AG04450 (cell line): ENCODE measurements at places on chromosomes 7 and 10.

- no peak for DNase-seq
Observed at GRCh38 chr10:100744987-100745881, at the start of gene PAX2. TSS of gene PAX2 (plus strand) at chr10:100745582. CDS start at chr10:100746261, 679 bp downstream.

DNA sequence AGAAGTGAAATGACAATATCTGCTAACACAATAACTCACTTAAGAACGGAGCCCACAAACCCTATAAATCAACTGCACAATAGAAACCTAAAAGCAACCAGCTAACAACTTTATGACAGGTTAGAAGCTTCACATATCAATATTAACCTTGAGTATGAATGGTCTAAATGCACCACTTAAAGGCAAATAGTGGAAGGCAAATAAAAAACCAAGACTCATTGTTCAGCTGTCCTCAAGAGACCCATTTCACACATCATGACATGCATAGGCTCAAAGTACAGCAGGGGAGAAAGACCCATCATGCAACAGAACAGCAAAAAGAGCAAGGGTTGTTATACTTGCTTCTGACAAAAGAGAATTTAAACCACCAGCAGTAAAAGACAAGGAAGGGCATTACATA lies 46.8 kb downstream of the CDC14C start:
- DNase-seq = no peak

- DNase-seq = no peak
Observed at GRCh38 chr10:95451150-95451549, 110.0 kb downstream of the SORBS1 start.

DNA sequence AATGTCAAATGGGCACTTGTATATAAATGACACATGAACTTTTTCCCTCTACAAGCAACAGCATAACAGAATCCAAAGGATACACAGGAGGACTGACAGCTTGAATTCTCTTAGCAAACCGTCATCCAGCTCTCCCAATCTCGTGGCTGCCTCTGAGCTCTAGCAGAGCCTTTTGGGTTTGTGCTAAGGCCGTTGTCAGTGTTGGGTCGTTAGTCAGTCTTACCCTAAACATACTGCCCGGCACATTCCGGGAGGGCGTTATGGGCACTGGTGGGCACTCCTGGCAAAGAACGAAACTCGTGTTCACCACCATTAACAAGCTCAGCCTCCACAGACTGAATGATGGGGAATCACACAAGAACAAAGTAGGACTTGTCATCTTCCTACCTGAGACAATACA lies 19.6 kb upstream of the ENO4 start:
- no peak for DNase-seq

DNA sequence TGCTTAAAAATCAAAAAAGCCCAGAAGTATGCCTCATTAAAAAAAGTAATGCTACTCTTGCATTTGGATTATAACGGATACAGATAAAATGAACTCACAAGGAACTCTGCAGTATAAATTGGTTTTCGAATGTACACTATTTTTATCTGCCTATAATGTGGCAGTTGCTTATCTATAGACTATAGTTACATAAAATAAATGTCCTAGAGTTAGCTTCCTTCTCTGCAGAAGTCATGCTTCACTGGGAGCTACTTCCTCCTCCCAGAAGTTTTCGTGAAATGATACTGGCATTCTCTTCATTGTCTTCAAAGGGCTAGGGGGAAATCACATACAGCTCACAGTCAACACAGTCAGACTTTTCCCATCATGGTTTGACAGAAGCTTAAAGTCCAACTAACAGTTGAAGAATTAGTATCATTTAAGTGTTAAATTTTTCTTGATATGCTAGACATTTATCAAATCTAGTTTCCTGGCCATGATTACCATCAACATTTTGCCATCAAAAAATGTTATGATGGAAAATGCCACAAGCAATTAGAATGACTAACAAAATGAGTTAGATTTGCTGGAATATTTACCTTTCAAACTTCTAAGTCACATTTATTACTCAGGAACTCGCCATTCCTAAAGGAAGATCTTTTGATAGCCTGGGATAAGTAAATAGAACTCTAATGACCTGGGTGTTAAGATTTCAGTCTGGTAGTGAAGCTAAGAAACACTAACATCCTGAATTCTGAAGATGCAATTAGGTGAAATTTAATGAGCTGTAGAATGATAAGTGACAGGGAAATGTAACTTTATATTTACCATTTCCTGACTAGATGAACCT lies 87.3 kb upstream of the TRIL start:
- DNase-seq = no peak

DNA sequence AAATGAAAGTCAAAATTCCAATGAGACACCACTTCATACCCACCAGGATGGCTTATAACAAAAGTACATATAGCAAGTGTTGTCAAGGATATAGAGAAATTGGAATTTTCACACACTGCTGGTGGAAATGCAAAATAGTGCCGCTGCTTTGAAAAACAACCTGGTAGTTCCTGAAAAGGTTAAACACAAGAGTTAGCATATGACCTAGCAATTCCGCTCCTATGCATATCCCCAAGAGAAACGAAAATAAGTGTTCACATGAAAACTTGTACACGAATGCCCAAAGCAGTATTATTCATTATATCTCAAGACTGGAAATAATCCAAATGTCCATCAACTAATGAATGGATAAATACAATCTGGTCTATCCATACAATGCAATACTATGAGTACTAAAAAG lies 14.8 kb downstream of the IDE start:
- no peak for DNase-seq

DNA sequence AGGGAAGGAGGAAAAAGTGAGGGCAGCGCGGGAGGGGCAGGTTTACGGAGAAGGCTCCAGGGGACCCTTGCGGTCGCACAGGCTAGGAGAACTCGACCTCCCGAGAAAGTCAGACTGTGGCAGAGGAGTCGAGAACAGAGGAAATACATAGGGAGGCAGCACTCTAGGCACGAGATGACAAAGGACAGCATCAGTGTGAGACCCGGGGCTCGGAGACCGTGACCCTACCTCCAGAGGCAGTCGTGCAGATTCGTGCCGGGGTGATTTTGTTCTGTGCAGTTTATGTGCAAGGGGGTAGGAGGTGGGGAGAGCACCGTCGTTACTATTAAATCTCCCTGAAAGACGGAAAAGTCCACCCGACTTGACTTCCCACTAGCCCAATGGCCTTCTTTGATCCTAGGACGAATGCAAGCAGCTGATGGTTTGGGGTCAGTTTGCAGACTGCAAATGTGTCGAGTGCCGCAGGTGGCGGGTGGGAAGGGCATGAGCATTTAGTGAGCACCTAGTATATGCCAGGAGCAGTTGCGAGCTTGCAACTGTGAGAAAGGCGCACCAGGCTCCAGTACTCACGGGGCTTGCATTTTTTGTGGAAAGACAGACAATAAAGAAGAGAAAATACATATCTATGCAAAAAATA lies 674 bp upstream of the OSBPL3 start:
- DNase-seq = no peak

DNA sequence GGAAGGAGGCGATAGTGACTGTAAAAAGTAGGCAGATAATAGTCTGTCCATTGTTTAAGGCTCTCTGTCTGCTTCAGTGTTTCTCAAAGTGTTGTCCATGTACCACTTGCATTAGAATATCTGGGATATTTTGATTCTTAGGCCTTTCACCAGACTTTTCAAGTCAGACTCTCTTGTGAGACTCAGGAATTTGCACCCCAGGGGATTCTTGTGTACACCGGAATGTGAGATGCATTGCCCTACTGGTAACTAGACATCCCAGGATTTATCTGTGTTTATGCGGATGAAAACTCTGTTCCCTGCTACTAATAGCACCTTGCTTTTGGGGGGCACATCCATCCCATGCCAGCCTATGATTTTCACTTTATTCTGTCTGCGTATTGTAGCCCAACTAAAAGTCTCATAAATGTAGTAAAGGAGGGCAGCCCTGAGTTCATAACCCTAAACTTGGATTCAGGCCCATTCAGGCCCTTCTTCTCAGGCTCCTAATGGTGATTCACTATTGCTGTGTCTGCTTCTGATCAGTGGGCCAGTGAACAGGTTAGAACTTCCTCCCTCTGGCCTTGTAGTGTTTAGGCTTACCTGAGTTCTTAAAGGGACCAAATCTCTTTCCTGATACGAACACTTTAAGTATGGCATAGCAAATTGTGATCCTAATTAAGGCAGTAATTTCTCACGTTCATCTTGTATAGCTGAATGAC lies 71.8 kb upstream of the RPA3 start:
- no peak for DNase-seq

DNA sequence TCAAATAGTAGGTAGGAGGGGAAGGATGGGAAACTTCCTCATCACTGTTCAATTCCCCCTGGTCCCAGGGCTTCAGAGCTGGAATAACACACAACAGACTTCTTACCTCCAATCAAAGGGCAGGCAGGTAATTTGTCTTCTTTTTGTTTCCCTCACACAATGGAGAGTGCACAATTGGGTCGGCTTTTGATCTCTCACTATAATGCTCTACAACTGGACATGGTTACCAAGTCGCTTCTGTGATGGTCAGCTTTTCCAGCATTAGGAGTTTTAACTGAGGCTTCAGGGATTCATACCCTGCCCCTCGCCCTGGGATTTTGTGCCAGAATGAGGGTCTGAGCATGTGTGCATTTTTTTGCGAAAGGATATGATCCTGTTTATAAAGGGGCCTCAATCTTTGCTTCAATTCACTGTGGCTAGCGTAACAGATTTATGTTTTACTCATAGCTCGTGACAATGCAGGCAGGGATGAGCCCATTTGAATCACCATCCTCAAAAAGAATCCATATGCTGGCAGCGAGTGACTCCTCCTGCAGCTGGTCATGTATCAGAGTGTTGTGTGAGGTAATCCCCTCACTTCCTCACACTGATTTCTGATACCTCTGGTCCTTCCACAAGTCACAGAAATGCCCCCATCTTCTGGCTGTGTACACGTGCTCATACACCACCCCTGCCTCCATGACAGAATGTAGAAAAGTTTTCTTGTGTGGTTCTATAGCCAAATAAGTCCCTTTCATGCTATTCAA lies 189.6 kb downstream of the CTTNBP2 start:
- DNase-seq = no peak

- DNase-seq = no peak
Observed at GRCh38 chr7:142272841-142273240, 15.0 kb upstream of the PRSS58 start.

DNA sequence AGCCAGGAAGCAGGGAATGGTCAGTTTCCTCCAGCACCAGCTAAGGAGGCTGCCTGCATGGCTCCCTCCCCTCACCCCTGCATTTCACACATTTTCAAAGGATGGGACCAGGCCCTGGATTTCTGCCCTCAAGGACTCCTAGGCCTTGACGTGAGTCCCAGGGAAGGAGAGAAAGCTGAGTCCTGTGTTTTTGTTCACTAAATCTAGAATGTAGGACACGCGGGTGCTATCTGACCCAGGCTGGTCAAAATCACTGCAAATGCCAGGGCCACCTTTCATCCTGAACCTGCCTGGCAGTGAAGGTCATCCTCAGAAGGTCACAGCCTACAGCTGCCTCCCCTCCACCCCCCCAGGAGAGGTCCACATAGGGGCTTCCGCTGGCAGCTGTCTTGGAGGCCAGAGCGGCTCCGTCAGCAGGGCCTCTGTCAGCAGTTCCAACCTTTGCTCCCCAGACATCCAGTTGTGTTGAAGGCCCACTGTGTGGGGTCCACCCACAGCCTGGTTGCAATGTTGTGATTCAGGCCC lies 18.0 kb downstream of the RHBDD2 start:
- DNase-seq = no peak

GRCh38 chr10:62025901-62026879 lies 124.7 kb downstream of the ARID5B start:
- DNase-seq = no peak

DNA sequence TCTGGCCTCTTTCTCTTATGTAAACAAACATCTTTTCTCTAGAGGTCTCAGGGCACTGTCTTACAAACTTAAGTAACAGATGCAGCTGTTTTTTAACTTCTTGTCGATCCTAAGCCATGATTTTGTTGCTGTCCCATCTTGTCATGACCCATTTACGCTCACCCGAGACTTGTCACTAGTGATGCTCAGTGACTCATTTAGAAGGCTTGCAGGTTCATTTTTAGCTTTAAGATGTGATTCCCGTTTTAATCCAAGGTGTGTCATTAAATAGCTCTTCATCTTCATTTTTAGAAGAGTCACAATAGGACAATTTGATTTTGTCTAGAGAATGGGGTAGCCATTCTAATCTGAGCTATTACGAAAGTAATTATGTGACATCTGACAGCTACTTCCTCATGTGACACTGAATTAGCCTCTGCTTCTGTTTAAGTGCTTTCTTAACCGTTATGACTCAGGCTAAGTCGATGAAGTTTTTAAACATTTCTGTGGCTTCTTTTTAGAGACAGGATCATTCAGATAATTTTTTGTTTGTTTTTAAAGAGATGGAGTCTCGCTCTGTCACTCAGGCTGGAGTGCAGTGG lies 42.7 kb downstream of the SPDYE5 start:
- DNase-seq = peak; percentile 29

DNA sequence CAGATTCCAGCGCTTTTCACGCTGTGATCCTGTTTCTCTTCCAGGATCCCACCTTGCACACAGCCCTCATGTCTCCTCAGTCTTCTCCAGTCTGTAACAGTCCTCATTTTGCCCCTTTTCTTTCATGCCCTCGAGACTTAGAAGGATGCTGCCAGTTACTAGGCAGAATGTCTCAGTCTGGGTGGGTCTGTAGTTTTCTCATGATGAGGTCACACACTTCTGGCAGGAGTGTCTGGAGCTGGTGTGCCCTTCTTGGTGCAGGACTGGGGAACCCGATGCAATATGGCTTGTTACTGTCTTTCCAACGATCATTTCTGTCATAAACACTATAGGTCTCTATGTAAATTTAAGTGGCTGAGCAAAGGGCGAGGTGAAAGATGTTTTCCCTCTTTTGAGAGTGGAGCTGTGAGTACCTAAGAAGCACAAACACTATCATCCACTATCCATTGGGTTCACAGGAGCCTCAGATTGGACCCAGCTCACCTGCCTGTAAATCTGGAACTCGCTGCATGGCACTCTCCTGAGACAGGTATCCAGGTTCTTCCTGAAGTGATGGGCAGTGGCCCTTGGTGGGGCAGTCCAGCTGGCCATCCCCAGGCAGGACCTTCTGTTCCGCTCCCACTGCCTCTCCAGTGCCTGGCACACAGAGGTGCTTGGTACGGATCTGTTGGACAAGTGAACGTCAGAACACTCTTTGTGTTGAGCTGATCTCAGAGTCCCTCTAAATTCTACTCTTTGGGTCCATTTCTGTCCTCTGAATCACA lies 64.3 kb upstream of the ZNF32 start:
- no peak for DNase-seq

- no peak for DNase-seq
Observed at GRCh38 chr7:32559480-32559879, 64.2 kb downstream of the AVL9 start.

GRCh38 chr10:11197266-11197712 lies 179.6 kb downstream of the CELF2 start:
- DNase-seq = no peak

GRCh38 chr7:157138101-157138423 lies 664 bp upstream of the UBE3C start:
- DNase-seq = no peak

DNA sequence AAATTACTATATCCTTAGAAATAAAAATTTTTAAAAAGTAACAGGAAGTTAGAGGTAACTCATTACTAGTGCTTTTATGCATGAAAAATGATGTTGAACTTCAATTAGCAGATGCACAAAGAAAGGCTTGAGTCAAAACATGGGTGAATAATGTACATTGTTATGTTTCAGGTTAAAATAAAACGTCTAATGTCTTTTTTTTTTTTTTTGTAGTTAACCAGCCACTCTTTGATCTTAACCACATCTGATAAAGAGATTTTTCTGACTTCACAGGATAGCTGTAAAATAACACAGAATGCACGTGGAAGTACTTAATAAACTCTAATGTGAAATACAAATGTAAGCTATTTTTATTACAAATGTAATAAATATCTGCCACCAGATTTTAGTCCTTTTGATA lies 61.7 kb downstream of the GSAP start:
- no peak for DNase-seq

- no peak for DNase-seq
Observed at GRCh38 chr10:82310839-82311238, 435.8 kb downstream of the NRG3 start.

- no peak for DNase-seq
Observed at GRCh38 chr10:79335470-79336235, 11.6 kb upstream of the PPIF start.
